ENCODE measurements at places on chromosomes 2 and 18.

DNA sequence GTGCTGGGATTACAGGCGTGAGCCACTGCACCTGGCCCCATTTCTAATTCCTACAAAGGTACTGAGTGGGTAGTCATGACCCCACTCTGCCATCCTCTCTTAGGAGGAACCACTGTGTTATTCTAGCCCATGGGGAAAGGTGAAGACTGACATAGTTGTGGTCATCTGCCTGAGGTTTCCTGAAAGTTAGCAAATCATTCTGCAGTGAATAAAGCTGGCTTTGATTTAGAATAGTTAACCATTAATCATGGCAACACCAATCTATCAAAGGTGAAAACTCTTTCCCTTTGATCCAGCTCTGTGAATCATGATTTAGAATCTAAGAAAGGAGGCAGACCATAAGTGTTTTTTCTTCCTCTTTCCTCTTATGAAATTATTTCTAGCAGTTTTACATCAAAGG, 50.8 kb downstream of the SUMO1 start:
- no peak for DNase-seq

DNA sequence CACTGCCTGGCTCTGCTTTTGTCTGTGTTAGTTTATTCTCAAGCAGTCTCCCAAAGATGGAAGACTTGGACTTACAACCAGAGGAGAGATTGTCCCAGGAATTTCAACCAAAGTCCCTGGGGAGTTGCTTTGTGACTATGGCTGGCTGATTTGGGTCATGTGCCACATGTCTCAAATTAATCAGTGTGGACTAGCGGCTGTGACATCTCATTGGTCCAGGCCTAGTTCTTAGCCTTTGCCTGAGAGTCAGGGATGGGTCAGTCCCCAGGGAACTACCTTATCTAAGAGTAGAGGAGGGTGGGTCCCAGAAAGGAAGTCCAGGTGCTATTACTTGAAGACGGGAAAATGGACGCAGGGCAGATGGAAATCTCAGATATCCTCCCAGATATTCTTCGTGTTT, 217.1 kb downstream of the ACKR3 start:
- DNase-seq: no peak

DNA sequence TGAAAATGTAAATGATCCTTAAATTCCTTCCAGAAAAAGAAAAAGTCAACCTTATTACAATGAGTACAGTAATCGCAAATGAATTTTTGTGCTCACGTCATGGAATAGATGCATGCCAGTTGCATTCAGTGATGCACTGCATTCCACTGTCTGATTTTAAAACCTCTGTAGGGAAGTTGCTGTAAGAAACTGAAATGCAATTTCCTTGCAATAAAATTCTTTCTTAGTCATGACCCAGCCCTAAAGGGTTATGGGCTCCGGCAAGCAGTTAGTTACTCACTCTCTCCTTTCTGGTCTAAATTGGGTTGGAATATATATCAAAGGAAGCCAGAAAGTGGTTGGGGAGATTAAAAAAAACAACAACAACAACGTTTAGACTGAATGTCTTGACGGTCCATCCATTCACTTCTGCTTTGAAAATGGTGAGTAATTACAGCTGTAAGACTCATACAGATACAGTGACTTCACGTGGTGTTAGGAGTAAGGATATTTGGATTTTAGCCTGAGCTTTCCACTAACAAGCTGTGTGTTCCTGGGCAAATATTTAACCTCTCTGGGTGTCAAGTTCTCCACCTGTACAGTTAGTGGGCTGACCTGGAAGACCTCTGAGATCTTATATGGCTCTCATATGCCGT, 8.6 kb upstream of the RND3 start:
- DNase-seq: no peak

- DNase-seq: no peak
Measured at GRCh38 chr2:196112418-196113034, 43.9 kb upstream of the DNAH7 start.

GRCh38 chr2:186605041-186605440, 15.2 kb downstream of the ITGAV start:
- DNase-seq: no peak

DNA sequence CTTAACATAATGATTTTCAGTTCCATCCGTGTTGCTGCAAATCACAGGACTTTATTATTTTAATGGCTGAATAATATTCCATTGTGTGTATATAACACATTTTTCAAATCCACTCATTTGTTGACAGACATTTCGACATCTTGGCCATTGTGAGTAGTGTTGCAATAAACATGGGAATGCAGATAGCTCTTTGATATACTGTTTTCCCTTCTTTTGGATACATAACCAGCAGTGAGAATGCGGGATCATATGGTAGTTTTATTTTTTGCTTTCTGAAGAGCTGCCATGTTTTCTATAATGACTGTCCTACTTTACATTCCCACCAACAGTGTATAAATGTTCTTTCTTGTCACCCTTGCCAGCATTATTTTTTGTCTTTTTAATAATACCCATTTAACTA, 420.3 kb upstream of the CHAC2 start:
- no peak for DNase-seq

DNA sequence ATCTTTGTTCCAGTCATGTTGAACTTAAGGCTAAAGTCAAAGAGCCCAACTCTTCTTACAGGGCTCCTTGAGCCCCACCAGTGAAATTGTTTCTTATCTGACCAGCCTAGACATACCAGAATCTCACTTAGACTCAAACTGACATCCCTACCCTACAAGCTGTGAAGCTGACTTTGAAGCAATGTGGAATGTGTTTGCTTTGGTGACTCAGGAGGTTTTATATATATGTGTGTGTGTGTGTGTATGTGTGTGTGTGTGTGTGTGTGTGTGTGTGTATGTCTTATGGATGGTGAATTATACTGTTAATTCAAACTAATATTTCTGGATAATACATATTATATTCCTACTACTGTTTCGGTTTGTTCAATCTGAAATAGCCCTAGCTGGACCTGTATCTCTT, 67.3 kb downstream of the CAMKMT start:
- DNase-seq: no peak

DNA sequence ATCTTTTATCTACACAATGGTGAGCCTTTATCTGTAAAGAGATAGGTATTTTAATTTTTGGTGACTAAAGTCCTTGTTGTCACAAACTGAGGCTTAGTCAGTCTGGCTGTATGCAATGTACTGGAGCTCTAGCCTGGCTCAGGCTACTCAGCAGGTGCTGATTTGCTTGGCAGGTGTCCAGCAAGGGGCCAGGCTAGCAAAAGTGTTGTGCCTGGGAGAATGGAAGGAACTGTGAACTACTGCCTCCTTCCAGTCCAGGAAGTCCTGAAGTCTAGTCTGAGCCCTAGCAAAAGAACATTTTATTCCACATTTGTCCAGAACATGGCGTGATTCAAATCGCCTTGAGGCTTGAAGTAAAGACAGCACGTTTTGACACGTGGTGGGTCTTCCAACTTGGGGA, 260.5 kb downstream of the CCDC85A start:
- DNase-seq: no peak

GRCh38 chr18:75208836-75209128, 157 bp downstream of the PTGR3 start:
- no peak for DNase-seq

DNA sequence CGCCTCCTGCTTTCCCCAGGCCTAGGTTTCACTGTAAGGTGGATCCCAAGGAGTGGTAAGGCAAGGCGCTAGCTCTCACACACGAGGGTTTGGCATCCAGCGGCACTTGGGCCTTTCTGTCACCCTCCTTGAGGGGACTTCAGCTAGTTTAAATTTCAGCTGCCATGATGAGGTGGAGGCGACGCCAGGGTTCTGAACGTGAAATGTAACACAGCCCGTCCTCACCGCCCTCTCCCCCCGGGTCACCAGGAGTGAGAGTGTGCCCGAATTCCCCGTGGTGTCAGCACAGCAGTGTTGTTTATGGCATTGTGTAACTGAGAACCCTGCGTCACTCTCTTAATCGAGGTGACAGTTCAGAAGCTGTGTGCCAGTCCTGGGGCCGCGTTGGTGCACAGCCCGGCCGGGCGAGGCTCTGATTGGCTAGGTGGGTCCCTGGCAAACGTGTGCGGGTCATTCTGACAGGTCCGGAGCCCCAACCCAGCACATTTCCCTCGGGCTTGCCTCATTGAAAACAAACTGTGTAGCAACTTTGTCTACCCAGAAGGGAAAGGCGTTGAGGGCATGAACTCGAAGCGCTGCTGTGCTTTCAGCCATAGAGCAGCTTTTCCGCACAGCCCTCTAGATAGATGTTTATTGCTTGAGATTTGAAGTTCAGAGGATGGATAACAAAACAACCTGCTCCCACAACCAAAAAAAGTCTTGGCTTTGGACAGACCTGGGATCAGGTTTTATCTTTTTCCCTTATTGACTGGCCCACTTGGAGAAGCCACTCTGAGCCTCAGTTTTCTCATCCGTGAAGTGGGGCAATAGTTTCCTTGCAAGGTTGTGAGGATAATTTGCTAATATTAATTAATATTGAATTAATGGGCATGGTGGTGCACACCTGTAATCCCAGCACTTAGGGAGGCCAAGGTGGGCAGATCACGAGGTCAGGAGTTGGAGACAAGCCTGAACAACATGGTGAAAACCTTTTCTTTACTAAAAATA, 4.9 kb downstream of the CIDEA start:
- no peak for DNase-seq

DNA sequence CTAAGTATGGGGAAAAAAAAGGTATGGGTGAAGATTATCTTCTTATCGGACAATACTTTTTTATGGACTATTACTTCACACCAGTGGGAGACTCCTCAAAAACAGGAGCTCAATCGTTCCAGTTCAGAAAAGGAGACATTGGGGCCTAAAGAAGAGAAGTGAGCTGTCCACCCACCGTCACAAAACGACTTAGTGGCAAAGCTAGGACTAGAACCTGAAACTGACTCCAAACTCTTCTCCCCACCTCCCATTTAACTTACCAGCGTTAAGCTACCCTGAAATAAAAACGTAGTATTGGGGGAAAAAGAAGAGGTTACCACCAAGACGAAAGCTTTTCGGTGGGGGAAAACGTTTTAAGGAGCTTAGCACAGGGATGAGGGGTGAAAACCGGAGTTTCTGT, 503 bp downstream of the GTF3C3 start:
- DNase-seq: no peak

GRCh38 chr2:26557244-26557925, 79.5 kb upstream of the OTOF start:
- DNase-seq: no peak

DNA sequence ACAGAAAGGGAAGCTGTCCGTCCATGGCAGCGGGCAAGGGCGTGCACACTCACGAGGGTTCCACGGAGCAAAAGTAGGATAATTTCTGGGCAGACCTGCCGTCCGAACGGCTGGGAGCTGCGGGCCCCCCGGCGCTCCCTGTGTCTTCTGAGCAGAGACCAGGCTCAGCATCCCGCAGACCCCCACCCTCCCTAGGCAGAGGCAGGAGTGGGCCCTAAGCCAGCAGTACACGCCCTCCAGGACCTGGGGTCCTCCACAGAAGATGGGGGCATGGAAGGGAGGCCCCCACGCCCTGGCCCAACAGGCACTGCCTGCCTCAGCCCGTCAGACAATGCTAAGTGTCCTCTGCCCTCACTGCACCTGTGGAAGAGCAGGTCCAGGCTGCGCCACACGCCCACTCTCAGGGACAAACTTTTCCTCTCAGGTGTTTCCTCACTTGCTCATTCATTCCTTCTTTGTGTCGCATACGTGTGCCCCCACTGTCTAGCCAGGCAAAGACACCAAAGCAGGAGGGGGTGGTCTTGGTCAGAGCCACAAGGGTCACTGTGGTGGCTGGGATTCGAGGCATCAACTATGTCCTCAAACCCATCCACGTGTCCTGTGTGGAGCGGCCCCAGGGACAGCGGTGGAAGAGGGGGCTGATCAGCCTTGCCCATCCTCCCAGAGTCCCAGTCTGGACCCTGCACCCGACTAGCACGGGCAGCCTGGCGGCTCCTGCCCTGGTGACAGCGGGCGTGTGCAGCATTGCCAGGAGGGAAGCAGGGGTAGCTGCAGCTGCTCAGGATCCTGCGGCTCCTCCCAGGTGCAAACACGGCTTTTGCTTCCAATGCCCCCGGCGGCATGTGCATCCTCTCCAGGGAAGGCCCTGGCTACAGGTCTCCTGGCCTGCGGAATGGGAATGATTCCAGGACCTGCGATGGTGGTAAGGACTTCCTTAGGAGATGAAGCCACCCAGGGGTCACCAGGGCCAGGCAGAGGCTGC, 2.4 kb upstream of the GPC1 start:
- no peak for DNase-seq

- no peak for DNase-seq
Measured at GRCh38 chr2:69624131-69624530, 19.4 kb downstream of the AAK1 start.

DNA sequence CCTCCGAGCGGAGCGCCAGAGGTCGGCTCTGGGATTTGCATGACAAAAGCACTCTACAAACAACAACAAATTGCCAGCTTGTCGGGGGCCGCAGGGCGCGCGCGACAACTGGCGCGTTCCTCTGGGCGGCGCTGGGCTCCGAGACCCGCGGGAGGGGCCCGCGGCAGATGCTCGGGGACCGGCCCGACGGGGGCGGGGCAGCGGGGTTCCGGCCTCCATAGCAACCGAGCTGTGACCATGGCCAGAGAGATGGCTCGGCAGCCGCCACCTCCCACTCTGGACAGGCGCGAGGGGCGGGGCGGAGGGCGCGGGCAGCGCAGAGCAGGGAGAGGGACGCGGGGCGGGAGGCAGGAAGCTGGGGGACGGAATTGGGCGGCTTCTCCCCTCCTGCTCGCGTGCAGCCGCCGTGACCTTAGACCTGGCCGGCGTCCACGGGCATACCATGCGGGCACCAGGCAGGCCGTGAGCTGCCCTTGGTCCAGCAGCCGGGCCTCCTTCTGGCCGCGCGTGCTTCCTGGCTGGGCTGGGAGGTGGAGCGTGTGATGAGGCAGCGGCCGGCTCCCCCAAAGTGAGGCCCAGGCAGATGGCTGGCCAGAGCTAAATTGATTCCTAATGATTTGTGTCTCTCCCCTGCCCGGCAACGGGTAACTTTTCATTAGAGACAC, 171.5 kb downstream of the CELF4 start:
- no peak for DNase-seq

GRCh38 chr2:19214682-19215391, 143.6 kb downstream of the OSR1 start:
- no peak for DNase-seq

DNA sequence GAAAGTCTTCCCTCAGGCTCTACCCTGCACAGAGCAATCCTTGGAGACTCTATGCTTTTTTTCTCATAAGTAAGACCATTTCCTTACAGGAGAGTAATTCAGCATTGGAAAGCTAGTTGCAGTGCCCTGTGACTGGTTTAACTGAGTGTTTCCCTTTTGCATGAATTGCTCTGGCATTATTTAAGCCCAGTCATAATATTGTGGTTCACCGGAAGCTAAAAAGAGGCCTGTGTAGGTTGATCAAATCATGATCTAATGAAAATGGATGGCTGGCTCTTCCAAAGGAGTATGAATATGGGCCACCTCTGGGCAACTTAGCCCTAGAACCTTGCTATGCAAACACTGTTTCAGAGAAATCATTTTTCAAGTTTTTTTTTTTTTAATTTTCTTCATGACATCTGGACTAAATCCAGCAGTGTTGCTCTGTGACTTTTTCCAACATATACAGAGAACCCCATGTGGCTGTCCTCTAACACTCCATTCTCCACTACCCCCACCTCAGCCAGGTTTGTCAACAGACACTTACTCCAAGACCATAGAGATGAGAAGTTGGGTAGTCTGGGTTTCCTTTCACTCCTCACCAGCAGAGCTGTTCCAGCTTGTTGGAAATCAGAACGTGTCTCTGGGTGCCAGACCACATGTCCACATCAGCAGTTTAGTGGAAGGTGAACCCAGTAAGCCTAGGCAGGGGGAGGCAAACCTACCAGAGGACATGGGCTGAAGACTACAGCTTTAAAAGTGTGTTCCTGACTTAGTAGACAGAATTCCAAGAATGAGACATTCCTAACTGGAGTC, 175.2 kb upstream of the SLC14A2 start:
- DNase-seq: no peak
